ENCODE measurements at places on chromosomes 6 and 20.

GRCh38 chr6:149114167-149114566 lies 203.3 kb upstream of the TAB2 start:
- no peak for DNase-seq

GRCh38 chr6:18433059-18433458 lies 45.9 kb downstream of the RNF144B start:
- no peak for DNase-seq

DNA sequence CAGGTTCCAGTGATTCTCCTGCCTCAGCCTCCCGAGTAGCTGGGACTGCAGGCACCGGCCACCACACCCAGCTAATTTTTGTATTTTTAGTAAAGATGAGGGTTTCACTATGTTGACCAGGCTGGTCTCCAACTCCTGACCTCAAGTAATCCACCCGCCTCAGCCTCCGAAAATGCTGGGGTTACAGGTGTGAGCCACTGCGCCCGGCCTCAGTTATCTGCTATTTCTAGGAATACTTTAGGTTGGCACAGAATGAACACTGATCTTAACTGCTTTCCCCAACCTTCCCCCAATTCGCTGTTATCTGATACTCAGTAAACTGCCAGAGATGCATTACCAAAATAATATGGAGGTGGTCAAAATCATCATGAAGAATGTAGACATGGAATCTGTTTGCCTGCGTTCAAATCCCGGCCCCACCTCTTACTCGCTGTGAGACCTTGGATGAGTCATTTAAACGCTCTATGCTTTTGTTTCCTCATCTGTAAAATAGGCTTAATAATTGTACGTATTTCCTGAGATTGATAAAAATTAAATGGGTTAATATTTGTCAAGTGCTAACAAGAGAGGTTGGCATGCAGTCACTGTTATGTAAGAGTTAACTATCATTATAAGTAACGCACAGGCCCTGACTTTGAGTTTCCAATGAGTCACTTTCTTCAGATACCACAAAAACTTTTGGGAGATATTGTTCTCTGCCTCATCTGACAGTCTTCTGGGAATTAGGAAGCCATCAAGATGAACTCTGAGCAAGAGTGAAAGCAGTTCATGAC lies 44.5 kb upstream of the NCOA3 start:
- peak; percentile 81 for DNase-seq

DNA sequence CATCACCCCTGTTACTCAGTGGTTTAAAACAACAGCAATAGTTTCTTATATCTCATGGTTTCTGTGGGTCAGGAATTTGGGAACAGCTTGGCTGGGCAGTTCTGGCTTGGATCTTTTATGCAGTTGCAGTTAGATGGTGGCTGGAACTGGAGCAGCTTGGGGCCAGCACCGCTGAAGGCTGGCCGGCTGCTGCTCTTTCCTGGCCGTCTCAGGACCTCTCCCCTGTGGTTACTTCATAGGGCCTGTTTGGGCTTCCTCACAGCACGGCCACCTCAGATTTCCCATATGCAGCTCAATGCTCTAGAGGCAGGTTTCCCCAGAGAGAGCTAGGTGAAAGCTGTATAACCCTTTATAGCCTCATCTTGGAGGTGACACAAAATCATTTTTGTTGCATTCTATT lies 15.6 kb downstream of the PKIG start:
- no peak for DNase-seq

DNA sequence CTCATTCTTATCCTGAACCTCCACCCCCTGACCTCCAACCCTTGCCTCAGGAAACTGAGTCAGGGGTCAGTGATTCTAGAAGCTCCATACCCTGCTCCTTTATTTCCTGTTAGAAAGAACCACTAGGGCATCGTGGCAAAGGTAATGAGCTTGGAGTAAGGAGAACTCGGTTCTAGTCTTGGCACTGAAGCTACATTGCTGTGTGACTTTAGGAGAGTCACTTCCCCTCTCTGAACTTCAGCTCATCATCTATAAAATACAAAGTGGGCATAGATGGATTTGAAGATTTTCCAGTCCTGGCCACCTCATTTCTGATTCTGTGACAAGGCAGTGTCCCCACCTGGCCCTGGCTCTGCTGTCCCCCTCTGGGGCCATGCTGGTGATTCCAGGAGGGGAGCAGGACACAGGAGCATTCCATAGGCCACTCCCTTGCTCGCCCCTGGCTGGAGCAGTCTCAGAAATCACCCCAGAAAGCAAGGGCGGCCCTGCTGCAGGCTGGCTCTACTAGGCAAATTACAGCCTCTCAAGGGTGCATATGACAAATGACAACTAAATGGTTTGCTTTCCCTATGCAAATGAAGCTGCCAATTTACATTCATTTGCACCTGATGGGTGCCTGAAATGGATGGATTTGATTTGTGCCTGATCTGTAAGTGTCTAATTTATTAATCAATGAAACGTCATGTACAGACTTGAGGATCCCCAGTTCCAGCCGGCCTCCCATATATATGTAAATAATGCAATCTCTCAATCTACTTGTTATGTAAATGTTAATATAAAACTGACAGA lies 62.2 kb downstream of the LRFN2 start:
- DNase-seq: no peak

- DNase-seq: no peak
Observed at GRCh38 chr20:60238992-60239660, 280.9 kb downstream of the CDH26 start.

GRCh38 chr6:44594481-44594880 lies 207.0 kb downstream of the CDC5L start:
- DNase-seq: no peak

DNA sequence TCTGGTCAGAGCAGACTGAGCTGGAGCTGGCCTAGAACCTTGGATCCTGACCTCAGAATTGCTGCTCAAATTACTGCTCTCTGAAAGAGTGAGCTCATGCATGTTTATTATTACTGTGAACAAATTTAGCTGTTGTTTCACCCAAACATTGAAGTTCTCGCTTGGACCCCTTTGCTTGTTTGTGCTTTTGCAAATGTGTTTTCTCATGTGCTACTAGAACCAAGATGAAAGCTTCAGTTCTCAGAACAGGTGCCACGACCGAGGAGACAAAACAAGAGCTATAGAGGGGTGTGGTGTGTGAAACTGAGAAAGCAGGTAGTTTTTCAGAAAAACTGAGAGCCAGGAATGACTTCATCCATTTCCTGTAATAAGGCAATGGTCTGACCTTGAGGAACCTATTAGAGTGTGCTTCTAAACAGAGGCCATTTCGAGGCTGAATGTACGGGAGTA lies 50.0 kb upstream of the ESR1 start:
- DNase-seq: peak; percentile 1

GRCh38 chr20:13430346-13431002 lies 208.3 kb downstream of the TASP1 start:
- DNase-seq: peak; percentile 68

GRCh38 chr6:15735567-15736265 lies 72.9 kb upstream of the DTNBP1 start:
- DNase-seq: peak; percentile 71

- DNase-seq: peak; percentile 78
Observed at GRCh38 chr6:26595669-26596269, 984 bp upstream of the ABT1 start.

GRCh38 chr6:19336579-19336978 lies 500.6 kb upstream of the ID4 start:
- no peak for DNase-seq

GRCh38 chr6:128131566-128131965 lies 230.7 kb upstream of the THEMIS start:
- peak; percentile 62 for DNase-seq

GRCh38 chr6:135087803-135088202 lies 33.2 kb upstream of the HBS1L start:
- DNase-seq: no peak

- no peak for DNase-seq
Observed at GRCh38 chr20:64040231-64041039, 4.5 kb downstream of the C20orf204 start.

DNA sequence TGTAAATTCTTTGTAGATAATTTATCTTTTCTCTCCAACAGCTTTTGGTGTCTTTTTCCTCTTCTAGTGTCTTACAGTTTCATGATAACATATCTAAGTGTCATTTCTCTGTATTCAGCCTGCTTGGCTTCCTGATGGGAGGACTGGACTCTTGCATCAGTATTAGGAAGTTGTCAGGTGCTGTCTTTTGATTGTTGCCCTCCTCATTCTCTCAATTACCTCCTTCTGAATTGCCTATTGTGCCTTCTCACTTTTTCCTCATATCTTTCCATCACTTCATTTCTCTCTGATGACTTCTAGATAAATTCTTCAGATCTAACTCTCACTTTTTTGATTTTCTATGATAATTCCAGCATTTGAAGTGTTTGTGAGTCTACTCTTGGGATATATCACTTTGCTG lies 154.4 kb upstream of the MLIP start:
- no peak for DNase-seq

DNA sequence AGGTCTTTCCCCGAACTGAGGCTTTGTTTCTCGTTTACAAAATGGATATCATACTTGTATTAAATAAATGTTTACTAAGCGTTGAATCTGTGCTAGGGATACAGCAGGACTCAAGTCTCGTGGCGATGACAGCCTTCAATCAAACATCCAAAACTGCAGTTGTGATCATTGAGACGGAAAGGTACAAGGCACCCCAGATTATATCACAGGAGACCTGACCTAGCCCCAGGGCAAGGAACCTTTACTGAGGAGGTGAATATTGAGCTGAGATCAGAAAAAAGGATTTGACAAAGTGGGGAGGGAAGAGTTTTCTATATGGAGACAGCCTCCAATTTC lies 476 bp downstream of the AAR2 start:
- DNase-seq: peak; percentile 11

GRCh38 chr6:43623880-43624785 lies 4.9 kb downstream of the GTPBP2 start:
- no peak for DNase-seq

GRCh38 chr6:157161912-157162311 lies 161.4 kb downstream of the TMEM242 start:
- DNase-seq: no peak

GRCh38 chr6:35662999-35663398 lies 25.7 kb downstream of the FKBP5 start:
- DNase-seq: no peak

- no peak for DNase-seq
Observed at GRCh38 chr20:19881080-19881840, 123.2 kb downstream of the RIN2 start.

Measured in iris pigment epithelial cell (primary cell).